ENCODE measurements at places on chromosomes 2 and 18. TPM values are rescaled to one million over a fixed set of nuclear protein-coding genes. Genes with fewer than 3 reads are reported as not detected.

Gene INPP5D
- 71.1 TPM for polyA plus RNA-seq

Gene ANKRD62
- polyA plus RNA-seq = not detected

GRCh38 chr2:32495139-32495538 is 132.7 kb upstream of the TTC27 start:
- no peak for DNase-seq
- H3K36me3 ChIP-seq = peaks cover 98% of the 10 kb centered on the region
- H3K27me3 ChIP-seq = no peaks in the 10 kb centered on the region
- no peak overlapping the region for H3K4me3 ChIP-seq
- peaks cover 12% of the 10 kb centered on the region for H3K4me1 ChIP-seq

GRCh38 chr2:174859563-174860169 is 95.4 kb upstream of the CHRNA1 start:
- H3K36me3 ChIP-seq = no peaks in the 10 kb centered on the region
- no peaks in the 10 kb centered on the region for H3K4me1 ChIP-seq
- H3K4me3 ChIP-seq = no peak overlapping the region
- DNase-seq = no peak

DNA sequence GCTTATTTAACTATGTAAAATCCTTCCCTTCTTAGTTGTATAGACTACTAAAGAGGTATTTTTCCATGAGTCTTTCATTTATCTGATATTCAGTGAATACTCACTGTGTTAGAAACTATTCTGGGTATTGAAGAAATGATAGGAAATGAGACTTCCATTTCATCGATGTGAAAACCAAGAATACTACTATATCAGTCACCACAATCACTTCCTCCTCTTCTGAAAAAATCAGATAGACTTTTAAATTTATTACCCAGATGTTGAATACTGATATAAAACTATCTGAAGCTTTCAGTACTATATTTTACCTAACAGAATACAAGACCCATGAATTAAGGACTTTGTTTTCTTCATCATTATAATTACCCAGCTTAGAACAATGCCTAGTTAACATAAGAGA is 1801.1 kb upstream of the CELF4 start:
- H3K4me1 ChIP-seq = no peaks in the 10 kb centered on the region
- H3K4me3 ChIP-seq = no peak overlapping the region
- H3K27ac ChIP-seq = no peak overlapping the region
- H3K27me3 ChIP-seq = no peaks in the 10 kb centered on the region
- H3K36me3 ChIP-seq = no peaks in the 10 kb centered on the region

Measured in spleen (tissue), 13 donors.